Thymus (tissue), 14 donors: ENCODE measurements at places on chromosomes 4 and X. TPM values are rescaled to one million over a fixed set of nuclear protein-coding genes. Genes with fewer than 3 reads are reported as not detected.

TRPC5OS gene
- 0.09 TPM for total RNA-seq

CDK16 gene
- total RNA-seq, result 28.8 TPM

NRK gene
- total RNA-seq, result 2.6 TPM

SUV39H1 gene
- 7.6 TPM for total RNA-seq

SPANXA2 gene
- total RNA-seq, result 0.09 TPM

CTAG1A gene
- total RNA-seq, result not detected

SMPX gene
- total RNA-seq, result 0.99 TPM

SOD3 gene
- 3.1 TPM for total RNA-seq

HSFX3 gene
- 0.28 TPM for total RNA-seq

OFD1 gene
- 30.3 TPM for total RNA-seq

RHOH gene
- 109 TPM for total RNA-seq

S100P gene
- 9.7 TPM for total RNA-seq

GPR82 gene
- 0.61 TPM for total RNA-seq

IQSEC2 gene
- 2.3 TPM for total RNA-seq

FRAS1 gene
- 1.6 TPM for total RNA-seq

BEX5 gene
- not detected for total RNA-seq

FGF16 gene
- not detected for total RNA-seq

MSANTD1 gene
- total RNA-seq, result 0.33 TPM

PCDH10 gene
- 1.7 TPM for total RNA-seq

FAM120C gene
- 4.2 TPM for total RNA-seq

HERC5 gene
- total RNA-seq, result 19.3 TPM

SULT1E1 gene
- total RNA-seq, result 7.8 TPM

PF4V1 gene
- total RNA-seq, result 0.14 TPM

DOK7 gene
- total RNA-seq, result 0.33 TPM

ATP8A1 gene
- 25.0 TPM for total RNA-seq

SYN1 gene
- 0.52 TPM for total RNA-seq

SHOX gene
- not detected for total RNA-seq

PARM1 gene
- total RNA-seq, result 27.2 TPM

MAP9 gene
- total RNA-seq, result 3.1 TPM

NAT8L gene
- total RNA-seq, result 0.09 TPM

JCHAIN gene
- total RNA-seq, result 48.5 TPM

HAND2 gene
- total RNA-seq, result 1.4 TPM

RNF175 gene
- total RNA-seq, result 0.19 TPM

FRMPD3 gene
- total RNA-seq, result 0.09 TPM

GPM6B gene
- 1.7 TPM for total RNA-seq

DGAT2L6 gene
- not detected for total RNA-seq

PLP1 gene
- total RNA-seq, result 9.6 TPM

RASL11B gene
- total RNA-seq, result 0.52 TPM

HPGDS gene
- 8.0 TPM for total RNA-seq

NPY2R gene
- total RNA-seq, result 0.05 TPM

STATH gene
- total RNA-seq, result 1.3 TPM

TLR7 gene
- total RNA-seq, result 2.2 TPM

CNGA1 gene
- 0.14 TPM for total RNA-seq
